ENCODE measurements at places on chromosomes 11 and 22. TPM values are rescaled to one million over a fixed set of nuclear protein-coding genes. Genes with fewer than 3 reads are reported as not detected.

USP2 gene
- 2.1 TPM for total RNA-seq

DENND6B gene
- total RNA-seq = 6.0 TPM

BTBD18 gene
- total RNA-seq = not detected

RPL27A gene
- 617 TPM for total RNA-seq

ZBED5 gene
- 37.4 TPM for total RNA-seq

COPB1 gene
- 111 TPM for total RNA-seq

EXPH5 gene
- total RNA-seq = 3.2 TPM

EMID1 gene
- total RNA-seq = not detected

MCAM gene
- 6,698 TPM for total RNA-seq

GRM5 gene
- total RNA-seq = 1.4 TPM

OR56A5 gene
- not detected for total RNA-seq

SCGB1D2 gene
- not detected for total RNA-seq

HTR3A gene
- not detected for total RNA-seq

TBCEL gene
- total RNA-seq = 24.6 TPM

KCNQ1 gene
- 4.4 TPM for total RNA-seq

MS4A7 gene
- 81.8 TPM for total RNA-seq

ST14 gene
- total RNA-seq = 6.9 TPM

KIF18A gene
- 0.28 TPM for total RNA-seq
